Left lung (tissue), 14 donors: ENCODE measurements at places on chromosomes 7 and 10. TPM values are rescaled to one million over a fixed set of nuclear protein-coding genes. Genes with fewer than 3 reads are reported as not detected.

The TMEM273 gene
- 19.4 TPM for total RNA-seq

The GPR85 gene
- 0.82 TPM for total RNA-seq

The JAKMIP3 gene
- total RNA-seq, result 0.42 TPM

The FZD8 gene
- 16.0 TPM for total RNA-seq

The STRA8 gene
- not detected for total RNA-seq

The FAM131B gene
- total RNA-seq, result 1.6 TPM

The SLC13A4 gene
- not detected for total RNA-seq

The ETV1 gene
- total RNA-seq, result 61.6 TPM

DNA sequence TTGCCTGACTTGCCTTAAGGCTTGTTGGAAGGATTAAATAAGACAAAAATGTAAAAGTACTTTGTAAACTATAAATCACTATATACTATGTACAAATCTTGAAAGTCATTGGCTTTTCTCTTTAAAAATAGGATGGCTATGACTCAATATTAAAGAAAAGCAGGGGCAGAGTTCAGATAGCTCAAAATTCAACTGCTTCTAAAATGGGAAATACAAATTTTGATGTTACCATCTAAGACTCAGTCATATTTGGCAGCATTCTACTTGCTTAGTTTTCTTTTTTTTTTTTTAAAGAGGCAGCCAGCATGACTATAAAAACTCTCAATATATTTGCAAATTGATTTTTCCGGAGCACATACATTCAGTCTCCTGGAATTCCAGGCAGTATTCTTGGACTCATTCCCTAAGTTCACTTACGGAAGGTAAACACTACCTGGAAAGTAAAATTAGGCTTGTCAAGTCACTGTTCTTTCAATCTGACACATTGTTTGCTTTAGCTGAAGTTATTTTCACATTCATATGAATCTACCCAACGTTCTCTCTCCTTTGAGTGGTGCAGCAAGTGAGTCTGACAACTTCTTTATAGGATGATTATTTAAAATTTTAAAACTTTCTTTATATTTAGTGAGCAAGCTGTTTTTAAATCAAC, 133.8 kb upstream of the CCDC6 start:
- DNase-seq, result no peak
- H3K27ac ChIP-seq, result peak overlapping the region; percentile 46
- no peak overlapping the region for H3K4me3 ChIP-seq
- no peaks in the 10 kb centered on the region for H3K27me3 ChIP-seq
- peaks cover 8% of the 10 kb centered on the region for H3K4me1 ChIP-seq

DNA sequence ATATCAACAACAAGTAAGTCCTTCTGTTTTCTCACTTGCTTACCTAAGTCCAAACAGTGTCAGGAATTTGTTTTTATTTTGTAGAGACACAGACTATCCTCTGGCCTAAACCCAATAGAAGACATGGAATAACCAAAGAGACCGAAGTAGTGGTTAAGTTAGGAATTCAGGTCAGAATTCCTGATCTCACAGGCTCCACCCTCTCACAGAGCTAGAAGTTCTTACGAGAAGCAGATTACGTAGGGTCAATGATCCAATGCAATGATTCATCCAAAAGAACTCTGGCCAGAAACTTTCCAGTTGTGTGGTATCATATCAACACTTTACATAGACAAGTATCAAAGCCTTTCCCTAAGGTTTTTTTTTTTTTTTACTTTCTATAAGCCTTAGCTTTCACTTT, 73.8 kb downstream of the IQUB start:
- no peak overlapping the region for H3K27ac ChIP-seq
- no peaks in the 10 kb centered on the region for H3K4me1 ChIP-seq
- DNase-seq, result no peak

DNA sequence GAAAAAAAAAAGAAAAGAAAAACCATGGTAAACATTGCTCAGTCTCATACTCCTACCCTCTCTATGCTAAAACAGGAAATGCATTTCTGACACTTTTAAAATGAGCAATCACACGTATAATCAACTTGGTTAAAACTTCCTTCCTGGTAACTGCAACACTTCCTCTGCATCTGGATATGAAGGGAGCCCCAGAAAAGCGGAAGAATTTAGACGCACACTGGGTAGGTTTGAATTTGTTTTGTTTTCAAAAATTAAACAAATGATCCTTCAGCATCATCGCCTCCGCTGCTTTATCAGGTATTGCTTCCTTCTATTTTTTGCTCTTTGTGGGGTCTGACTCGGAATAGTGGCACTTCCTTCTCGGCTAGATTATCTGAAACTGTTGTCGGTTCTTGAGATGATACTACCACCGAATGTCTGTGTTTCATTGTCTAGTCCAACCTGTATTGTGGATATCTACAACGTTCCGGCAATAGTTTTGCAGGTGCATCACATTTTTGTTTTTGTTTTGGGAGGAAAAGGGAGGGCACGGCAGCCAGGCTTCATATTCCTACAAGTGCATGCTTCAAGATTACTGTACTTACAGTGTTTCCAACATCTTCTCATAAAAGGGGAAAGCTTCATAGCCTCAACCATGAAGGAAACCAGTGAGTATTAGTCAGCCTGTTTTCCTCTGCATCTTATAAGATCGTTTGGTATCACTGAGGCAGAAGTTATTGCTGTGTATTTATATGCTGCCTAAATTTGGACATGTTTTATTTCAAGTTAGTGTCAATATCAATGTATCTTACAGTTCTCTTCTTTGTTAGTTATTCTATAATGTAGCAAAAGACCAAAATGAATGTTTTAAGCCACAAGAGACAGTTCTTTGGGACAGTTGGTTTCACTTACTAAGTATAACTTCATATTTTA, at the start of gene PIK3CG:
PIK3CG (plus strand) TSS at position 153 of the 912 bp plus-strand sequence. CDS start 2,280 bp downstream, outside the sequence.
- peak within 1 kb of the TSS; percentile 88 for H3K27ac ChIP-seq
- H3K4me1 ChIP-seq, result no peaks in the 10 kb centered on the region
- H3K36me3 ChIP-seq, result peaks cover 14% of the 10 kb centered on the region
- peak within 1 kb of the TSS; percentile 3 for H3K4me3 ChIP-seq
- H3K27me3 ChIP-seq, result no peaks in the 10 kb centered on the region

- no peaks in the 10 kb centered on the region for H3K27me3 ChIP-seq
- no peaks in the 10 kb centered on the region for H3K36me3 ChIP-seq
- peak overlapping the region; percentile 20 for H3K27ac ChIP-seq
- peaks cover 30% of the 10 kb centered on the region for H3K4me1 ChIP-seq
- DNase-seq, result peak; percentile 18
- H3K4me3 ChIP-seq, result no peak overlapping the region
Observed at GRCh38 chr7:38369816-38370493, 96.5 kb upstream of the TARP start.

GRCh38 chr10:125144693-125145623, 15.4 kb downstream of the CTBP2 start:
- H3K27ac ChIP-seq, result no peak overlapping the region
- no peak overlapping the region for H3K4me3 ChIP-seq
- no peaks in the 10 kb centered on the region for H3K27me3 ChIP-seq
- DNase-seq, result no peak

DNA sequence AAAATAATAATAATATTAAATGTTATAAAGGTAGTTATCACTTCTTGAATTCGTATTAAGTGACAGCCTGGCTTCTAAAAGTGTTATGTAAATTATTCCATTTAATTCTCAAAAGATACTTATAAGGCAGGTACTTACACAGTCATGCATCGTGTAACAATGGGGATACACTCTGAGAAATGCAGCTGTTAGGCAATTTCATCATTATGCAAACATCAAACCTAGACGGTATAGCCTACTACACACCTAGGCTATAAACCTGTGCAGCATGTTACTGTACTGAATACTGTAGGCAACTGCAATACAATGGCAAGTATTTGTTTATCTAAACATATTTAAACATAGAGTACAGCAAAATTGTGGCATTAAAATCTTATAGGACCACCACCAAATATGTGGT, 1.5 kb downstream of the IFIT1 start:
- H3K4me3 ChIP-seq, result peak overlapping the region; percentile 61
- DNase-seq, result no peak
- H3K4me1 ChIP-seq, result peaks cover 42% of the 10 kb centered on the region
- no peaks in the 10 kb centered on the region for H3K36me3 ChIP-seq
- no peaks in the 10 kb centered on the region for H3K27me3 ChIP-seq

DNA sequence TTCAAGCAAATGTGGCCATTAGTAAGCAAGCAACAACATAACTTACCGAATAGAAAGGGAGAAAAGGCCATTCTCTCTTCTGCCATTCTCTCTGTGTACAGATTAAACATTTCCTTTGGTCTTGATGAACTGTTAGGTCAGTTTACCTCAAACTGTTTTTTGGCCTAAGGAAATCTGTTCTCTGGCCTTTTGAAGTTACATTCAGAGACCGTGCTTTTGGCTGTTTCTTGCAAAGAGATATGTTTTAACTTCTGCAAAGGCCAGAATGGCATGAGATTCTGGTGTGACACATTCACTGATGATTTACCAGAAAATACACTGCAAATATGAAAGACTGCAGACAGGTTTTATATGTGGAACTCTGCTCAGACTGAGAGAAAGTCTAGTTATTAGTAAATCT, 22.2 kb downstream of the AHR start:
- H3K4me3 ChIP-seq, result no peak overlapping the region
- no peaks in the 10 kb centered on the region for H3K27me3 ChIP-seq
- H3K36me3 ChIP-seq, result peaks cover 43% of the 10 kb centered on the region
- DNase-seq, result no peak

DNA sequence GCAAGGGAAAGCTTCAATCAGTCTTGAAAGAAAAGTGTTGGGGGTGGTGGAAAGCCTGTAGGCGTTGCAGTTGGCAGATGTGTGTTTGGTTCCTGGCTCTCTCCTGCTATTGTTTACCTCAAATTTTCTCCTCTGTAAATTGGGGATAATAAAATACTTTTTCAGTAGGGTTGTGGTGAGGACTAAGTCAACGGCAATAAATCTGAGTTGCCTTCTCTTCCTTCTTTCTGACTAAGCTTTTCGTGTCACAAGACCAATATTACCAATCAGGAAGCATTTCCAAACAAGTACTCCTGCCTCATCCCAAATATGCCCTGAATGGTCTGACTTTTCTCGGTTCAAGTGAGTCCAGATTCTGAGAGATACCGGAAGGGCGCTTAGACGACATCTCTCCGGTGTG, 54.0 kb downstream of the CREB5 start:
- no peak overlapping the region for H3K4me3 ChIP-seq
- no peaks in the 10 kb centered on the region for H3K27me3 ChIP-seq
- H3K27ac ChIP-seq, result no peak overlapping the region
- no peak for DNase-seq

- H3K36me3 ChIP-seq, result no peaks in the 10 kb centered on the region
- no peaks in the 10 kb centered on the region for H3K4me1 ChIP-seq
- H3K27ac ChIP-seq, result no peak overlapping the region
Observed at GRCh38 chr7:31327071-31327470, 13.5 kb downstream of the NEUROD6 start.

DNA sequence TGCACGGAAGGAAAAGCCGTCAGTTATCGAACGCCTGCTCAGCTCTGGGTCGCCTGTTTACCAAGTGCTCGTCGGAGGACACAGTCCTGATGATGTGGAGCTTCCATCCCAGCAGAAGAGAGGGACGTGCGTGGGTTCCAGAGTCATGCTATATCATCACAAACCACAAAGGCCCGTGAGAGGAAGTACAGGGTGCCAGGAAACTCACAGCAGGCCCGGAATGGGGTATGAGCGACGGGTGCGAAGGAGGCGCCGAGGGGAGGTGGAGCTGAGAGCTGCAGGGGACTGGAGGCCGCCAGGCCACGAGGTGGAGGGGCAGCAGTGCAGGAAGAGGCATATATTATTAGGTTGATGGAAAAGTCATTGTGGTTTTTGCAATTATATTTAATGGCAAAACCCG, 102.5 kb downstream of the ACTR3B start:
- no peak overlapping the region for H3K4me3 ChIP-seq
- DNase-seq, result no peak
- no peaks in the 10 kb centered on the region for H3K4me1 ChIP-seq
- no peaks in the 10 kb centered on the region for H3K27me3 ChIP-seq
- H3K27ac ChIP-seq, result no peak overlapping the region
- H3K36me3 ChIP-seq, result no peaks in the 10 kb centered on the region

GRCh38 chr7:32462977-32463376, 27.2 kb downstream of the LSM5 start:
- no peak overlapping the region for H3K4me3 ChIP-seq
- no peaks in the 10 kb centered on the region for H3K4me1 ChIP-seq
- no peaks in the 10 kb centered on the region for H3K36me3 ChIP-seq
- DNase-seq, result no peak
- no peaks in the 10 kb centered on the region for H3K27me3 ChIP-seq
- no peak overlapping the region for H3K27ac ChIP-seq

- H3K4me3 ChIP-seq, result no peak overlapping the region
- no peaks in the 10 kb centered on the region for H3K4me1 ChIP-seq
- no peak for DNase-seq
- H3K27me3 ChIP-seq, result no peaks in the 10 kb centered on the region
- no peak overlapping the region for H3K27ac ChIP-seq
- no peaks in the 10 kb centered on the region for H3K36me3 ChIP-seq
Observed at GRCh38 chr10:130493446-130494145, 357.4 kb downstream of the GLRX3 start.

DNA sequence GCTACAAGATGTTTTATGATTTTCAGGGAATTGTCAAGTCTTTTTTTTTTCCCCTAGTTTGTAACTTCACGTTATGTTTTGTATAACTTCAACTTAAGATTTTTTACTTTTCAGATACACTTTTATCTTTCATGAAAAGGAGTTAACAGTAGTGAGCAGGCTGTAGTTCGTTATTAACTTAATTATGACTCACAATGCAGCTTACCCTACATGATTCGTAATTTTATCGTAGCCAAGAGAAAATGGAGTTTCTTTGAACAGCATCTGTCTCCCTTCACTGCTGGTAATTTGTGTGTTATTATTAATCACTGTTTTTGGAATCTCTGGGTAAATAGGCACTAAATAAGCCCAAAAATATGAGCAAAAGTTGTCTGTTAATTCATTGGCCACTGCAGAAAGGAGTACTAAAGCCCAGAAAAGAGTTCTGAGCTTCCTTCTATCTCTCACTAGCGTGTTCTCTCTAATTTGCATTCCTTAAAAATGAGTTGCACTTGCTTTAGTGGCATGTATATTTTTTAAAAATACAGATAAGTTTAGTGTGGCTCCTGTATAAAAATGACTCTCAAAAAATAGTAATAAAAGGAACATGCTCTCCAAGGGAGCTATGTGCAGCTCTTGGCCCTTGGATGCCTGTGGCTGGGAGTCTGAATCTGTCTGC, 36.1 kb downstream of the RALA start:
- no peaks in the 10 kb centered on the region for H3K27me3 ChIP-seq
- H3K27ac ChIP-seq, result no peak overlapping the region
- H3K36me3 ChIP-seq, result no peaks in the 10 kb centered on the region

- H3K4me3 ChIP-seq, result no peak overlapping the region
- H3K27ac ChIP-seq, result peak overlapping the region; percentile 66
- H3K27me3 ChIP-seq, result no peaks in the 10 kb centered on the region
- DNase-seq, result no peak
- no peaks in the 10 kb centered on the region for H3K36me3 ChIP-seq
Observed at GRCh38 chr7:30815388-30815854, 44.2 kb downstream of the MINDY4 start.
